ENCODE measurements at places on chromosomes 16 and 17.

DNA sequence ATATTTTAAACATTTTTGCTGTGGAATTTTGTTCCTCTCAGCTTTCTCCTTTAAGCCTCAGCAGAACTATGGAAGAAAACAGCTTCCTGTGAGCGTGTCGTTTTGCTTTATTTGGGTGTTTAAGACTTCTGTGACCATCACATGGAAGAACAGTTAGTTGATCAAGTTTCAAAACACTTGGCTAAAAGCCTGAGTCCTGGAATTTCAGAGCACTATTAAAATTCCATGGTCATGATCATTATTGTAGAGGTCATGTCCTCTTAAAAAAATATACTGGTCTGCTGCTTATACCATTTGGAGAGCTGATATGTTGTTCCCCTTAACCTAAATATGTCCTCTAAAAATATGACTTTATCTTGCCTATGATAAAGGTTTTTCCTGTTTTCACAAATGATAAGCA lies 12.6 kb upstream of the CDR2 start:
- DNase-seq = no peak

- peak; percentile 34 for DNase-seq
Measured at GRCh38 chr17:69581061-69581961, 166.8 kb downstream of the MAP2K6 start.

- no peak for DNase-seq
Measured at GRCh38 chr16:56355221-56355620, 70.1 kb downstream of the AMFR start.

DNA sequence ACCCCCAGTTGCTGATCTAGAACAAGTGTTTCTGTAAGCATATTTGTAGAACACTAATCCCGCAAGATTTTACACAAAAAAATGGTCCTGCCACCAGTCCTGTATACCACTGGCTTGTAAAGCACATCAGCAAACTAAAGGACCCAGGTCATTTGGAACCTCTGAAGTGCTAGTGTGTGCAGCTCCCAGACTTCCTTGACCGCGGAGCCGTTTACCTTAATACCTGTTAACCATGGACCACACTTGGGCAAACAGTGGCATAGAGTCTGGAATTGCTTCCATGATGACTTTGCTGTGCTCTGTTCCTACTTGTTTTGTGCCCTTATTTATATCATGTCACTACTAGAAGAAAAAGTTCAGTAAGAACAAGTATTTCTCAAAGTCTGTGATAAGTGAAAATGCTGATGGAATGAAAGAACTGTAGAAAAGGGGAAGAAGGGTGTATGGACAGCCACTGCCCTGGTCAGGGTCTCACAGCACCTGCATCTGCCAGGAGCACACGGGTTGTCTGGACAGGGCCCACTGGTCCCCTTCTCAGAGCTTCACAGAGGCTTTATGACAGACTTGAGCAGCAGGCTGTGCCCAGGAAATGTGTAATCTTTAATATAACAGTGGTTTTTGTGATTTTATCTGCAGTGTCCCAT lies 29.3 kb downstream of the ALDH3A2 start:
- DNase-seq = peak; percentile 50

- no peak for DNase-seq
Measured at GRCh38 chr16:48432136-48432535, 46.9 kb upstream of the SIAH1 start.

GRCh38 chr16:1942047-1942809 lies 771 bp downstream of the MSRB1 start:
- peak; percentile 29 for DNase-seq

DNA sequence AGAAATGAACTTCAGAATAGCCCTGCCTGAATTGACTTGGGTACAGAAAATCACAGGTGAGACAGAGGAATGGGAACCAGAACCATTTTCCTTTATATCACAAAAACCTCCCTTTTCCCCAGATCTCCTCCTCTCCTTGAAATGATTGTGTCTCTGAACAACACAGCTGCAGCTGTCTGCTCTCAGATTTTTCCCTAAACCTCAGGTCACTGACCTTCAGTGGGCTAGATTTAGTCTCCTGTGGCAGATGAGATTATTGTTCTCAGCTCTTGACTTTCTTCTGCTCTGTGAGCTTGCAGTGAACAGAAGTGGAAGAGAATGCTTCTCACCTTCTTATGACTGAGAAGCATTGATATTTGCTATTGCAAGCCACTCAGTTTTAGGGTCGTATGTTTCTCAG lies 92.3 kb upstream of the FAM20A start:
- DNase-seq = no peak

GRCh38 chr16:16118337-16118736 lies 105.0 kb downstream of the ABCC6 start:
- no peak for DNase-seq

DNA sequence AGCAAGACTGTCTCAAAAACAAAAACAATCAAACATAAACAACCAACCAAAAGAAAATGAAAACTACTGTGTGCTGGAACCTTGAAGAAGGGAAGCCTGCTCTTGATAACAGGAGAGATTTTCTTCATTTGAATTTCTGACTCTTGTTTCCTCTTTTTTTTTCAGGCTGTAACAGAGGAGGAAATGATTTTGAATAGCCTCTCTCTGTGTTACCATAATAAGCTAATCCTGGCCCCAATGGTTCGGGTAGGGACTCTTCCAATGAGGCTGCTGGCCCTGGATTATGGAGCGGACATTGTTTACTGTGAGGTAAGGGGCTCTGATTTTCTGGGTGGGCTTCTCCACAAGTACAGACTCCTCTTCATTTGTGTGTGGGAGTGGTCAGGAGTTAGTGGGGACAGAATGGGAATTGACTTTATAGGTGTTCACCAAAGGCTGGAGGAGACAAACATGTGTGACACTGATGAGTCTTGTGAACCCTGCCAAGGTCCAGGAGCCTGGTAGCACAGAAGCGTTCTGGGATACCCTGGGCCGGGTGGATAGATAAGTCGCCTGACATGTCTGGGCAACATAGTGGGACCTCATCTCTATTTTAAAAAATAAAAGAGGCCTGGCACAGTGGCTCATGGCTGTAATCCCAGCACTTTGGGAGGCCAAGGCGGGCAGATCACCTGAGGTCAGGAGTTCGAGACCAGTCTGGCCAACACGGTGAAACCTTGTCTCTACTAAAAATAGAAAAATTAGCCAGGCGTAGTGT lies 14.9 kb downstream of the DUS2 start:
- DNase-seq = no peak

DNA sequence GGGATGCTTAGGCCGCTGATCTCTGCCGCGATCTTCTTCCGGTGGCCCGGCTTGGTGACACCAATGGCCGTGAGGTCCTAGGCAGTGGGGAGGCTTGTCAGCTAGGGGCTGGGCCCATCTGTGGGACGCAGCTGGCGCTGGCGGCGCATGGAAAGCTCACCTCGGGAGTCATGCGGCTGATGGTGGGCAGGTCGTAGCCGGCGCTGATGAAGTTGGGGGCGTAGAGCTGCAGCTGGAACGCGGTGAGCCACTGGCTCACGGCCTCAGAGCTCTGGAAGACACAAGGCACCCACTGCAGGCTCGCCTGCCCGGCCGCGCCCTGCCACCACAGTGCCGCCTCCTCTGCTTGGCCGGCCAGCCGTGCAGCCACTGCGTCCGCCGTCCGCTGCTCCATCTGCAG lies 12.7 kb downstream of the CASKIN1 start:
- no peak for DNase-seq

DNA sequence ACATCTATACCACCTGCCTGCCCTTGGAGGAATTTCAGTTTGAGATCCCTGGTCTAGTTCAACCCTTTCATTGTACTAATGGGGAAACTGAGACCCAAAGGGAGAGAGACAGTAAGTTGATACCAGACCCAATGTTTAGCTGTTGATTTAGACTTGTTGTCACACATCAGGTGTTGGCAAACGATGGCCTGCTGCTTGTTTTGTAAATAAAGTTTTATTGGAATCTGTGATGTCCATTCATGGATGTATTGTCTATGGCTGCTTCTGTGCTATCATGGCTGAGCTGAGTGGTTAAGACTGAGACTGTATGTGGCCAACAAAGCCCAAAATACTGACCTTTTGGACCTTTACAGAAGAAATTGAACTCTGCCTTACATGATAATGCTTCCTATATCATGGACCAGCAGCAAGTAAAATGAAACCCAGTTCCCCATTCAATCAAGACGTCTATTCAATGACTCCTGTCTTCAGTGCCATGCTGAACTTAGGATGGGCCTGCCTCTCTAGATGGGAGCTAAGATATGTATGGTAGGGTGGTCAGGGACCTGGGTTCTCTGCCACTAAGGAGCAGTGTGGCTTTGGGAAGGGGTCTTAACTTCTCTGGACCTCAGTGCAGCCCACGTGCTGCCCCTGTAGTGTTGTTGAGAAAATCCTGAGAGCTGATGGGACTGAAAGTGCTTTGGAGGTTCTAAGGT lies 111.0 kb downstream of the IRX5 start:
- DNase-seq = no peak

DNA sequence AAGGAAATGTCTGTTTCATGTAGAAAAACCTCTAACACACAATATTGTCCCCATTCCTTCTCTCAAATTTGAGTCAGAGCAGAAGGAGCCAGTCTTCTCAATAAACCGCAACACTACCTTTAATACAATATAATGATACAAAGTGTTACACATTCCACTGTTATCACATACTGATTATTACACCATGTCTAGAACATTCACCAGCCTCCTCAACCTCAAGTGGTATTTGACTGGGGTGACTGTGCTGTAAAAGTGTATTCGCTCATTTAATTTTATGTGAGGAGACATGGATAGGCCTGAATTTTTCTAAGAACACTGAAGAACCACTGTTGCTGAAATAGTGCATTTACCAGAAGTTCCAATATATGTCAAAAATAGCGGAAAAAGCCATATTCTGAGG lies 10.3 kb downstream of the CDYL2 start:
- no peak for DNase-seq

Data from H9 (cell line).